ENCODE measurements at places on chromosomes 5 and 9.

GRCh38 chr5:171855798-171856763 is 70.5 kb downstream of the SMIM23 start:
- peak; percentile 54 for DNase-seq

- DNase-seq = peak; percentile 31
Measured at GRCh38 chr5:106759581-106759980, 911.2 kb downstream of the EFNA5 start.

DNA sequence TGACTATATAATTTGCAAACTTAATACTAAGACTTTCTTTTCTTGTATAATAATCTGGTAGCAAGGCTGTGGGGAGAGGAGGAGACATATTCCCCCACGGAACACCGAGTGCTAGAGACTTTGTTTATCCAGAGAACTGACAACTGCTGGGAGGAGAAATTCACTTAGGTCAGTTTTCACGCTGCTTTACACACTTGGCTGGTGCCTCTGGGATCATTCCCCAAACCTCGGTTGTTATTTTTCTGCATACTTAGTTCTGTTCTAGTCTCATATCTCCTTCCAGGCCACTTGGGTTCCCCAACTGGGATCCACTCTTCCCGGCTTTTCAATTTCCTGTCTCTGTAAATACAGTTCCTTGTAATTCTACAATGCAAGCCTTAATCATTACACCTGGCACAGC is 238.2 kb upstream of the ADAMTS16 start:
- DNase-seq = no peak

DNA sequence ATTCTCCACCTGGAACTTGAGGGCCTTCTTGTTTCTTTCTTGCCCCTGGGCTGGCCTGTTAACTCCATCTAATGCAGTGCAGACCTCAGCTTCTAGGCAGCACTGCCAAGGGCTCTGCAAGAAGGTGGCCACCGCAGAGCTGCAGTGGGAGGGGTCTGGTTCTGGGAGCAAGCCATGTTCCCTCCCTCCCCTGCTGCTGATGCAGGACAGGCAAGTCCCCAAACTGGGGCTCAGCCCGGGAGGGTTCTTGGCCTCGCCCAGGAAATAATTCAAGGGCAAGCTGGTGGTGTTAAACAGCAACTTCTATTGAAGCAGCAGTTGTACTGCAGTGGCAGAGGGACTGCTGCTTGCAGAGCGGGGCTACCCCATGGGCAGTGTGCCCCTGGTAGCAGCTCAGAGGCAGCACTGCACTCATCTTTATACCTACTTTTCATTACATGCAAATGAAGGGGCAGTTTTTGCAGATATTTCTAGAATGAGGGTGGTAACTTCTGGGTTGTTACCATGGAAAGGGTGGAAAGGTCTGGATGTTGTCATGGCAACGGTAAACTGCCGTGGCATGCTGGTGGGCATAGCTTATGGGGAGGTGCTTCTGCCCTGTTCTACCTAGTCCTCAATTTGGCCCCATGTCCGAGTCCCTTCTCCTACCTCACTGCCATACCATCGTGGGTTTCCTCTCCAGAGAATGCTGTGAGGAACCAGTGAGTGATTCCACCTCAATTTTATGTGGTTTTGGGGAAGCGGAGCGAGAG is 82.1 kb downstream of the WDR41 start:
- no peak for DNase-seq

Measured in iris pigment epithelial cell (primary cell).